Effector memory CD8-positive, alpha-beta T cell (primary cell): ENCODE measurements at places on chromosomes 5 and 9.

- DNase-seq = no peak
Measured at GRCh38 chr9:35254237-35254636, 92.4 kb downstream of the UNC13B start.

- no peak for DNase-seq
Measured at GRCh38 chr9:77946969-77947620, 84.5 kb downstream of the GNAQ start.

- no peak for DNase-seq
Measured at GRCh38 chr5:66982470-66982869, 214.1 kb downstream of the CD180 start.

- DNase-seq = no peak
Measured at GRCh38 chr5:95826949-95827891, 4.7 kb upstream of the GLRX start.

DNA sequence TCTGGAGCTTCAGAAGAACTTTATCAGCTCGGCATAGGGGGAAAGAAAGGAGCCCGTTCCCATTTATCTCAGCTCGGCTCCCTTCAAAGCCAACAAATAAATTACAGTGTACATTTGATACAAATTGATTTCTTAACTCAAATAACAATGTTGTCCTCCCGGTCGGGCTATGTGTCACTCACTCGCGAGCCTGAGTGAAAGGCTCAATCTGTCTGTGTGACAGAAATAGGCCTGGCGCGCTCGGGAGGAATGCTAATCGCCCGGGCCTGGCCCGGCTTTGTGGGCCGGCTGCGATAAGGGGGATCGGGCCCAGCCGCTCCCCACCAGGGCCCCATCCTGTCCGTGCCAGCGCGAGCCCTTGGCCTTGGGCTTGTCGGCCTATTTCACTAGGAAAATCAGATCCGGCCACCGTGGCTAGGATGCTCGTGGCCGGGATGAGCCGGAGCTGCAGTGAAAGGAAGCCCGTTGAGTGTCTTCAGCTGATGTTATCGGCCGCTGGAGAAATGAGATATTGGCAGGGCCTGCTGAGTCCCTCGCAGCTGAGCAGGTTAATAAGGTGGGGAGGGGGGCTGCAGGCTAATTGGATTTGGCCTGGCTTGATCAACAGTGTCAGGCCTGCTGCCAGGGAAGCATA is 258.7 kb downstream of the IRX1 start:
- no peak for DNase-seq

GRCh38 chr5:42889311-42889933 is 77.7 kb upstream of the SELENOP start:
- DNase-seq = peak; percentile 62
